GM23248 (cell line): ENCODE measurements at places on chromosomes 7 and 10.

DNA sequence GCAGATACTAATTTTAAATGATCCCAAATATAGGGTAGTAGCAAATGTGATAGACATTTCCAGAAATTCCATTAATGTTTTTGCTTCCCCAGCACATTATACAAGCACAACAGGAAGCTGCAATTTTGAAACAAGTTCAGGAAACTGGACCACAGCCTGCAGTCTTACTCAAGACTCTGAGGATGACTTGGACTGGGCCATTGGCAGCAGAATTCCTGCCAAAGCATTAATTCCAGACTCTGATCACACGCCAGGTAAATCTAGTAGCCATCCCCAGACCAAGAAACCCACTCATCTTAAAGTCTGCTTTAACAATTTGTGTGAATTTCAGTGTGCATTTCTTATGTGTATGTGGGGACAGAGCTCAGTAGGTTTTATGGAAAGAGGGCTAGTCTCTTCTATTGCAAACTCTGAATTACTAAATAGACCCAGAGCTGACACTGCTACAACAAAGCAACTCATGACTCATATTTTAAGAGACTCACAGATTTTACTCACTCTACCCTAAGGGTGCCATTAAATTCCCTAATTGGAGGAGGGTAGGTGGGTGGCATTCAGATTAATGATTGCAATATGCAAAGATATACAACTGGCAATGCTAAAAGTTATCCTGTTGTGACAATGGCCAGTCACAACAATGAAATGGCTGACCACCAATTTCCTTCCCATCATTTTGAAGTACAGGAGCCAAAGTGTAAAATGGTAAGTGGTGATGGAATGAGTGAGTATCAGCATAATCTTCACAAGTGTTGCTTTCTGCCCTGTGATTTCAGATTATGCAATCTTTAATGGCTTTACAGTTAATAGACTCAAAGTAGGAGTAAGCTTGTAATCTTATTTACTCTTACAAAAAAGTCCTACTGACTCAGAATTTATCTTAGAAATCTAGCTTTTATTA is 317.6 kb upstream of the PLXDC2 start:
- DNase-seq: peak; percentile 65

GRCh38 chr10:6607778-6608177 is 27.7 kb upstream of the PRKCQ start:
- no peak for DNase-seq

GRCh38 chr10:127872011-127872761 is 20.6 kb downstream of the CLRN3 start:
- peak; percentile 56 for DNase-seq

GRCh38 chr7:24574950-24575349 is 1.7 kb downstream of the PALS2 start:
- DNase-seq: no peak

GRCh38 chr7:50544992-50545391 is 20.2 kb downstream of the DDC start:
- DNase-seq: no peak

GRCh38 chr7:92636018-92636560 is 45.9 kb upstream of the FAM133B start:
- no peak for DNase-seq

- peak; percentile 69 for DNase-seq
Measured at GRCh38 chr10:92239600-92240288, 51.1 kb downstream of the CPEB3 start.

DNA sequence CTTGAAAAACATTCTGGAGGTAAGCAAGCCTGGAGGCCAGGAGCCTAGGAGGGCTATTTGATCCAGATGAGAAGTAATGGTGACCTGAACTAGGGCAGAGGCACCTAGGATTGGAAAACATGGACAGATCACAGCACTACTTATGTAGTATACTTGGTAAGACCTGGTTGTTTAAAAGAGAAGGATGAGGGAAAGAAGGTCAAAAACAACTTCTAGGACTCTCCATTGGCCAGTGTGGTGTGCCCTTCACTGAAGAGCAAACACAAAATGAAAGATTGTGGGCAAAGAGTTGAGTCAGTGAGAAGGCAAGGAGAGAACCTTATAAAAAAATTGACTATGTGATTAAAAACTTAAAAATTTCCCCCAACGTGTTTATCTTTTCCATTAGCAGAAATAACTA is 14.3 kb downstream of the ANKRD1 start:
- no peak for DNase-seq

DNA sequence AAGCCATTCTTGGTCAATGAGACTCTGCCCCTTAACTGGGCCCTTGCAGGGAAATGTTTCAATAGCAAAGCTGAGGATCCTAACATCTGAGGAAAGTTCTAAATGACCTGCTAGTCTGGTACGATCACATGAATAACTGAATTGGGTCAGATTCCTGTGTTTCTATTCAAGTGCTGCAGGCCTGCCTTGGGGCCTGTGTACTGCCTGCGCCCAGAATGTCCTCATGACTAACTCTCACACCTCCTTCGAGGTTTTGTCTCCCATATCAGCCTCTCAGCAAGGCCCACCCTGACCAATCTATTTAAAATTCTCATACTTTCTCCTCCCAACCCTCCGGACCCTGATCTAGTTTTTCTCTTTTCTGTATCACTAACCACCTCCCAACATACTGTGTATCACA is 4.4 kb downstream of the JAZF1 start:
- DNase-seq: peak; percentile 70

DNA sequence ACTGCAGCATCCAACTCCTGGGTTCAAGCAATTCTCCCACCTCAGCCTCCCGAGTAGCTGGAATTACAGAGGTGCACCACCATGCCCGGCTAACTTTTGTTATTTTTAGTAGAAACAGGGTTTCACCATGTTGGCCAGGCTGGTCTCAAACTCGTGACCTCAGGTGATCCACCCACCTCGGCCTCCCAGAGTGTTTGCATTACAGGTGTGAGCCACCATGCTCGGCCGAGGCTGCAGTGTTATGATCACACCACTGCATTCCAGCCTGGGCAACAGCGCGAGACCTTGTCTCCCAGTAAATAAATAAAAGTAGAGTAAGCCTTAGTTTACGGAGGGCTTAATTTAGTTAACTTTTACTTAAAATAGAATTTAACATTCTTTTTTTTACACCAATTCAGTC is 23.7 kb upstream of the IGF2BP3 start:
- no peak for DNase-seq

- no peak for DNase-seq
Measured at GRCh38 chr7:76193466-76193865, 8.2 kb upstream of the SRRM3 start.

- DNase-seq: no peak
Measured at GRCh38 chr10:70596860-70597809, 5.4 kb downstream of the PRF1 start.

DNA sequence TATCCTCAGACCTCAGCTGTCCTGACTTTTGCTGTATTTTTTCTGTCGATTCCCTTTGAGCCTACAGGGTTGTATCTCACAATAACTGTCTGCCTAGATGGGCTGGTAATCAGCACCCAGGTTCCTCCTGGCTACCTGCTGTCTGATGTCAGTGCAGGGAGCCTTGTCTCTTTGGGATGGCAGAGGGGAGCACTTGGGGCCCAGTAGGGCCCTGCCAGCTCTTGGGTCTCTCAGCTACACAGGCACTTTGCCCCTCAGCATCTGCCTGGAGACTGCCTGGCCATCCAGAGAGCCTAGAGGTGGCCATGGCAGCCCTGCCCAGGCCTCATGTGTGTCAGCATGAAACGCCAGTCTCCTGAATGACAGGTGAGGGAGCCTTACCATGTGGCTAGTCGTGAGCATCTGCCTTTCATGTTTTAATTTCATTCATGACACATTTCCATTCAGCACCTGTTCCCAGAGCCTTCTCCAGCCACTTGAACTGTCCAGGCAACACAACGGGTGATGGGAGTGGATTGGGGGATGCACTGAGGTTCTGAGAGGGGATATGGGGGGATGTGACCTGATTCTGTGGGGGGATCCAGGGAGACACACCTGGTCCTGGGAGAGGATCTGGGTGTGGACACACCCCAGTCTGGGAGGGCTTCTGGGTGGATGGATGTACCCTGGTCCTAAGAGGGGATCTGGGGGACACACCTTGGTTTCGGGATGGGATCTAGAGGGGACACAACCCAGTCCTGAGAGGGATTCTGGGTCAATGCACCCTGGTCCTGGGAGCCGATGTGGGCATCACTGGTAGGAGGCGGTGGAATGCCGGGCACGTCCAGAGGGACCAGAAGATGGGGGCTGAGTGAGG is 21.9 kb downstream of the ADCY1 start:
- no peak for DNase-seq

DNA sequence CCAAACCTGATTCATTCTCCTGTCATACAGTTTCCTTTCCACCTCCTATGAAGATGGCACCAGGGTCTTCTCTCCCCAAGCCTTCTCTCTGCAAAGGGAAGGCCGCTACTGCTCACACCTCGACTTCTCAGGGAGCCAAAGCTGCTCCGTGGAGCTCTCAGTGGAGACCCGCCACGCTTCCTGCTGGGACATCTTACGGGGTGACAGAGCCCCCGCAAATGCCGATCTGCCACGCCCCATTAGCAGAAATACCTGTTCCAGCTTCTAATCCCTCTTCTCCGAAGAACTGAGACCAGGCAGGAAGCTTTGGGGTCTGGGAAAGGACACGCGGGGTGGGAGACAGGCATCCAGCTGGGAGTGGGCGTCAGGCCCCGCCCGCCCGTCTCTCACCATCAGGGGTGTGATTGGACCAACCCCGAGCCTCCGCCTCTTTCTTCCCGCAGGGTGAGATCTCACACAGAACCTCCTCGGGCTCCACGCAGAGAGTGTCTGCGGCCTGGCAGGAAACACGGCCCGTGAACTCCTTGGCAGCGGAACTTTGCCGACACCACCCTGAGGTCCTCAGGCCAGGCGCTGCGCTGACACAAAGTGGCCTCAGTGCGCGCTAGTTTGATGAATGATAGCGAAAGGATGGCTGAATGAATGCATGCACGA is 12.0 kb upstream of the CALML5 start:
- DNase-seq: no peak

- DNase-seq: no peak
Measured at GRCh38 chr7:111540199-111540815, 22.0 kb downstream of the IMMP2L start.

DNA sequence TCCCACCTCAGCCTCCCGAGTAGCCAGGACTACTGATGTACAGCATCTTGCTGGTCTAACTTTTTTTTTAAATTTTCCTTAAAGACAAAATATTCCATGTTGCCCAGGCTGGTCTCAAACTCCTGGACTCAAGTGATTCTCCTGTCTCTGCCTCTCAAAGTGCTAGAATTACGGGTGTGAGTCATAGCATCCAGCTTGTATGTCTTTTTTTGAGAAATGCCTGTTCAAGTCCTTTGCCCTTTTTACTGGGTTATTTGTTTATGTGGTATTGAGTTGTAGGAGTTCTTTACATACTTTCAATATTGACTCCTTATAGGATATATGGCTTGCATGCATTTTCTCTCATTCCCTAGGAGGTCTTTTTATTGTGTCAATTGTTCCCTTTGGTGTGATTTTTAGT is 486.4 kb downstream of the MAGI2 start:
- no peak for DNase-seq

DNA sequence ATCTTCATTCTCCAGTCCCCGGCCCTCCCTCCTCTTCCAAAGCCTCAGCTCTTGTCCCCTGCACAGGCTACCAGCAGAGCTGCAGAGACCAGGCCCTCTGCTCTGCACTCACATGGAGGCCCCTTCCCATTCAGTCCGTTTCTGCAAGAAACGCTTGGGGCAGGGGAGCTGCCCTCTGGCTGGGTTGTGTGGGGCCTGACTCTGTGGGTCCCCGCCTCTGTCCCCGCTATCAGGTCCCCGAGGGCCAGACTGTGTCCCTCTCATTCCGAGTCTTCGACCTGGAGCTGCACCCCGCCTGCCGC is 1.5 kb downstream of the PCOLCE start:
- DNase-seq: peak; percentile 59

- no peak for DNase-seq
Measured at GRCh38 chr7:120394595-120394994, 121.6 kb downstream of the KCND2 start.

GRCh38 chr10:110636932-110637557 is 7.1 kb upstream of the RBM20 start:
- DNase-seq: no peak

GRCh38 chr10:100882671-100883311 is 30.0 kb upstream of the SLF2 start:
- peak; percentile 79 for DNase-seq

DNA sequence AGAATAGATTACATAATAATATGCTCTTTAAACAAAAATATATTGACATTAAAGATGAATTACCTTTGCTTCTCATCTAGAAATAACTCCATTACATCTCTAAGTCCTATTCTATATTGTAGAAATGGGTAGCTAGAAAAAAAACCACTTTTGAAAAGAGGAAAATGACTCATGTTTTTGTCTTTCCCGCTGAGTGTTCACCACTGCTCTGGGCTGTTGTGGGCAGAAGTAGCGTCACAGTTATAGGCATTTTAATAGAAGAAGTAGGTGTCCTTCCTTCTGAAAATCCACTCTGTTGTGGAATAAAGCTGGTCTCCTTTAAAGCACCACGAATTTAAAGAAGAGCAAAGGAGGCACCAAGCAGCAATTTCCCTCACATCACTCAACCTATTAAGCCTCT is 117.6 kb upstream of the NFE2L3 start:
- no peak for DNase-seq

GRCh38 chr10:36559412-36560400 is 565.7 kb upstream of the ANKRD30A start:
- peak; percentile 10 for DNase-seq

DNA sequence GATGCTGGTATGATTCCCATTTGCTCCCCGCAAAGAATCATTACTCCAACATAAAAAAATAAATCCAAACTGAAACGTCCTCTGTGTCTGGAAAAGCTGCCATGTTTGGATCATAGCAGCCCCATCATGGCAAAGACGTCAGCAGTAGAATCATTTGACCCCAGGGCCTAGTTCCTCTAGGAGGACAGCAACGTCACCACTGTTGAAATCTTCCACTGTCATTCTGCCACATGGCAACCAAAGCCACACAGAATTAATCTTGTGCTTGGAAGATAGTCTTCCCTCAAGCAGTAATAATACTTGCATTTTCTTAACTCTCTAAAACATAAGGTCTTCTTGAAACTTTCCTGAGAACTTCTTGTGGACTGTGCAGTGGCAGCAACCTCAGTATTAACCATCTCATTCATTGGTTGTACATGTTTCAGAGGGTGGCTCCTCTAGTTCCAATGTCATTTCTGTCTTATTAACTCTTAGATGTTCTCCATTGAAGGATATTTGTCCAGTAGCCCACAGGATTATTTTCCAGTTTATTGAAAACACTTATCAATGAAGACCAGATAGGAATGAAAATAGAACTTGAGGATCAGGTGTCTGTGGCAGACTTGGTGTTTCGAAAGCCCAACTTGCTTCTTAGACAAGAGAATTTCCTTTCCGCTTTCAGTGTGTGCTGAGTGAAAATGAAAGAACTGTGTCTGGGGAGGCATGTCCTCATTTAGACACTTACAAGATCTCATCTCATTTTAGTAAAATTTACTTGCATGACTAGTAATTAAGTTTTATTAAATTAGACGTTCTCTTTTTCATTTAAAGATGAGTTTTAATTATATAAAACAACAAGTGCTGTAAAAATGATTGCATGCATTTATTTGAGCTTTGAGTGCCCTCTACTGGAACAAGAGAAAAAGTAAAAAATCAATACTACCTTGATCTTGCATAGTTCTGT is 28.9 kb upstream of the INHBA start:
- peak; percentile 40 for DNase-seq

GRCh38 chr10:30118590-30118989 is 59.2 kb upstream of the JCAD start:
- DNase-seq: no peak
